NCI-H1105 (cell line): ENCODE measurements at places on chromosomes 16 and 17.

- no peak for DNase-seq
Measured at GRCh38 chr16:57950382-57950781, 20.5 kb downstream of the CNGB1 start.

DNA sequence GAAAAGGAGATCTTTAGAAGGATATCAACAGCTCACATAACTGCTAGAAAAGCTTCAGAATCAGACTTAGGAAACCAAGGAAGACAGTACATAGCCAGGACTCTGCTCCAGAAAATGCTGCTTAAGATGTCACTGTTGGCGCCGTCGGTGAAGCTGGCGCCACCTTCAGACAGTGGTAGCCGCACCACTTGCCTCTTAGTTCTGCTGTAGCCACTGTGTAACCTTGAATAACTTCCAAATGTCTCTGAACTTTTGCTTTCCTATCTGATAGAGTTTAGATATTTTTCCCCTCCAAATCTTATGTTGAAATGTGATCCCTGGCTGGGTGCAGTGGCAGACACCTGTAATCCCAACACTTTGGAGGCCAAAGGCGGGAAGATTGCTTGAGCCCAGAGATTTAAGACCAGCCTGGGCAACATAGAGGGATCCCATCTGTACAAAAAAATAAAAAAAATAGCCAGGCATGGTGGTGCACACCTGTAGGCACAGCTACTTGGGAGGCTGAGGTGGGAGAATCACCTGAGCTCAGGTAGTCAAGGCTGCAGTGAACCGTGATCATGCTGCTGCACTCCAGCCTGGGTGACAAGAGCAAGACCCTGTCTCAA lies 6.3 kb upstream of the USP31 start:
- no peak for DNase-seq

DNA sequence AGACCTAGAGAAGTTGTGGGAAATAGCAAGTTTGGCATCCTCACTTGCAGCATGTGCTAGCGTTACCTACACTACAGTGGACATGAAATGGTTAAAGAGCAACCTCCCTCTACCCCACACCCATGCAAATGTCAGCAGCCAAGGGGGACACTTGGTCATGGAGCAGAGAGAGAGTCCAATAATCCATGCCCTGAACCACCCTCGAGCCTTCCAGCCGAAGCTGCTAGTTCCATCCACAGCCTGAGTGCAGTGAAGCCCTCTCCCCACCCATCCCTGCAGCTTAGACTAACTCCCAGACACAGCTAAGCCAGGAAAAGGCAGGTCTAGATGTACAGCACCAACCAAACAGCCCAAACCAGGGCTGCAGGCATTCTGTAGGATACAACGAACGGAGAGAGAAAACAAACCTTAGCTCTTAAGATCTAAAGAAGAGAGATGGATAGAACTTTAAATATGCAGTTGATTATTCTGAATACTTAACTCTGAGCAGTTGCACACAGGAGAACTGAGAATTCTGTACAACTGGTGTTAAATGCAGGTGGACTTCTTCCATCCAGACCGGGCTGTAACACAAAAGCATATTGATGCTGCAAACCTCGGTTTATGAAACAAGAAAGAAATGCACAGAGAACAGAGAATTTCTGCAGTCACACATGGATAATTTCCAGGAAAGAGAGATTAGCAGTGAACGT lies 93.8 kb downstream of the SALL1 start:
- no peak for DNase-seq

DNA sequence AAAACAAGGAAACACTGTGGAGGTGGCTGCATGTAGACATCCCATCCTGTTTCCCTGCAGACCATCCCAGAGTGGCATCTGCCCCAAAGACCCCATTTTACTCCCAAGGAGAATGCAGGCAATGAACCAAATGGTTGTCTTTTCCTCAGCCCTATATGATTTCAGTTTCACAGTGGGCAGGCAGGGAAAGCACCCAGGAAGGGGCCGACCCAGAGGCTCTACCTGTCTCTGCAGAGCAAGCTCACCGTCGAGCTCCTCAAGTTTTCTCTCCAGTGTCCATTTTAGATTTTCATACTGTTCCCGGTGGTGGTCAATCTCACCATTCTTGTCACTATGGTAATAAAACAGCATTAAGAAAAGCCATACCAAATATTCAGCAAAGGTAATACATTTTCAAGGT lies 14.6 kb downstream of the CCDC57 start:
- DNase-seq, result no peak

DNA sequence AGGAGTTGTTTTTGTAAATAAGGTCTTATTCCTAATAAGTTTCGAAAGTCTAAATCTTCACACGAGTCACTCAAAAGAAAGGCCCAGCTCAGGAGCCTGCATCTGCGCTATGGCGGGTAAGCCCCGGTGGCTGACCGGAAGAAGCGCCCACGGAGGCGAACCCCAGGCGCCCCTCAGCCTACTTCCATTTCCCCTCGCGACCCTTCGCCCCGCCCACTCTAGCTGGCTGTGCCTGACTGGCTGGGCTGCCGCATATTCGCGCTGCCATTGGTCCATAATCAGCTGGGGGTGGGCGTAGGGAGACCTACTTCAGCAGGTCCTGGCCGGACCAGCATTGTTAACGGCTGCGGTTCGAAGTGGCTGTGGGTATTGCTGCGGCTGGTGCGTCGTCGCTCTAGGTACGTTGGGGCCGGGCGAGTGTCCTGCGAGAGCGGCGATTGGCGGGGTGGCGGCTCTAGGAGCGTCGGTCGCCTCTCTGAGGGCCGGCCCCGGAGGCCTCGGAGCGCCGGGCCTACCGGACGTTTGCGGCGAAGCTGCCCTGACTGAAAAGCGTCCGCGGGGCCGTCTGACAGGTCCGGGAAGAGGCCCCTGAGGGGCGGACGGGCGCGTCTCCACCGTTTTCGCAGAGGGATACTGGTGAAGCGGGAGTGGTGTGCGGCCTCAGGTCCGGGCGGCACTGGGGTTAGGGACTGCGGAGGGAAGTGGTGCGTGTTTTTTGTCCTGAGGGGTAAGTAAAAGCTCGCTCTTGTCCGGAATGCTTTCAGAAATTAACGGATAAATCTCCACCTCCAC lies at the start of gene ATF7IP2:
Gene ATF7IP2 (plus strand): TSS at position 337 of the 792 bp plus-strand sequence. CDS start 44,560 bp downstream, outside the sequence.
- no peak for DNase-seq

GRCh38 chr17:18028114-18028951 lies 10.6 kb downstream of the ATPAF2 start:
- no peak for DNase-seq

DNA sequence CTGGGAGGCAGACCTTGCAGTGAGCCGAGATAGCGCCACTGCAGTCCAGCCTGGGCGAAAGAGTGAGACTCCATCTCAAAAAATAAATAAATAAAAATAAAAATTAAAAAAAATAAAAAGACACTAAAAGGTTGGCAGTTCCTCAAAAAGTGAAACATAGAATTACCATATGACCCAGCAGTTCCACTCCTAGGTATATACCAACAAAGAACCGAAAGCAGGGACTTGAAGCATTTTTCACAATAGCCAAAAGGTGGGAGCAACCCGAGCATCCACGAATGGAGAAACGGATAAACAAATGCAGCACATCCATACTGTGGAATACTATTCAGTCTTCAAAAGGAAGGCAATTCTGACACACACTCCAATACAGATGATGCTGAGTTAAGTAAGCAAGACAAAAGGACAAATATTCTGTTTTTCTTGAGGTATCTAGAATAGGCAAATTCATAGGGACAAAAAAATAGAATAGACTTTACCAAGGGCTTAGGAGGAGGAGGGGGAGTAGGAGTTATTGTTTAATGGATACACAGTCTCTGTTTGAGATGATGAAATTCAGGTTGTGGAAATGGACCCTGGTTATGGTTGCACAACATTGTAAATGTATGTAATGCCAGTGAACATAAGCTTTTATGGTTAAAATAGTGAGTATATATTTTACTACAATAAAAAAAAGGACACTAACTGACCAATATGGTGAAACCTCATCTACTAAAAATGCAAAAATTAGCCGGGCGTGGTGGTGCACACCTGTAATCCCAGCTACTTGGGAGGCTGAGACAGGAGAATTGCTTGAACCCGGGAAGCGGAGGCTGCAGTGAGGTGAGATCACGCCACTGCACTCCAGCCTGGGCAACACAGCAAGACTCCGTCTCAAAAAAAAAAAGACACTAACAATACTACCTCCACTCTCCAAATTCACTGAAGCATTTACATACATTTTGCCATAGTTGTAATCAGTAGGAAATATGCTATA lies 27.0 kb upstream of the SLC35B1 start:
- DNase-seq, result no peak

- no peak for DNase-seq
Measured at GRCh38 chr16:67716097-67716496, 3.0 kb downstream of the GFOD2 start.

GRCh38 chr17:10130677-10131076 lies 67.7 kb downstream of the GAS7 start:
- DNase-seq, result no peak

- DNase-seq, result no peak
Measured at GRCh38 chr16:85833219-85833920, 33.9 kb downstream of the COX4I1 start.

DNA sequence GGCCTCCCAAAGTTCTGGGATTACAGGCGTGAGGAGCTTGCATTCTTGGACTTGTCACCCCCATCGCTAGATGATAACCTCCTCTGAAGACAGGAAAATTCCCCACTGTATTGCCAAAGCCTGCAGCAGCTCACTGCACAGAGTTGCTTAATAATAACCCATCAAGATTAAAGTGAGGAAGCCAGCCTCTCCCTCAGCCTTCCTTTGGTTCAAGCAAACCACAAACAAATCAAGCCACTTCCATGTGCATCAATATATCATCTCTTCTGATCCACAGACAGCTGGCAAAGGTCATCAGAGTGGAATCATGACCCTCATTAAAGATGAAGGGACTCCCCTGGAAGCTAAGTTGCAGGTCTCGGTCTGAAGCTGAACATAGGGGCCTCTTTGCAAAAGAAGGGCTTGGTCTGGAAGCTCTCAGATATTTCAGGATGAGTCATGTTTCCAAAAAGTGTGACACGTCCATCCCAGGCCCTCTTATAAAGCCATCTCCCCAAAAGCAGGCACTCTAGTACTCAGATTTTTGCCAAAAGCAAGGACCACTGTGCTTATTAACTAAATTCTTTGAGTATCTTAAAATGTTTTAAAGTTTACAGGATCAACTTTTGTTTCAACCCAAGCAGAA lies 4.8 kb downstream of the EMP2 start:
- no peak for DNase-seq

GRCh38 chr17:6699997-6700947 lies 12.9 kb downstream of the SLC13A5 start:
- no peak for DNase-seq

GRCh38 chr16:49366669-49367068 lies 6.9 kb upstream of the C16orf78 start:
- DNase-seq, result no peak

DNA sequence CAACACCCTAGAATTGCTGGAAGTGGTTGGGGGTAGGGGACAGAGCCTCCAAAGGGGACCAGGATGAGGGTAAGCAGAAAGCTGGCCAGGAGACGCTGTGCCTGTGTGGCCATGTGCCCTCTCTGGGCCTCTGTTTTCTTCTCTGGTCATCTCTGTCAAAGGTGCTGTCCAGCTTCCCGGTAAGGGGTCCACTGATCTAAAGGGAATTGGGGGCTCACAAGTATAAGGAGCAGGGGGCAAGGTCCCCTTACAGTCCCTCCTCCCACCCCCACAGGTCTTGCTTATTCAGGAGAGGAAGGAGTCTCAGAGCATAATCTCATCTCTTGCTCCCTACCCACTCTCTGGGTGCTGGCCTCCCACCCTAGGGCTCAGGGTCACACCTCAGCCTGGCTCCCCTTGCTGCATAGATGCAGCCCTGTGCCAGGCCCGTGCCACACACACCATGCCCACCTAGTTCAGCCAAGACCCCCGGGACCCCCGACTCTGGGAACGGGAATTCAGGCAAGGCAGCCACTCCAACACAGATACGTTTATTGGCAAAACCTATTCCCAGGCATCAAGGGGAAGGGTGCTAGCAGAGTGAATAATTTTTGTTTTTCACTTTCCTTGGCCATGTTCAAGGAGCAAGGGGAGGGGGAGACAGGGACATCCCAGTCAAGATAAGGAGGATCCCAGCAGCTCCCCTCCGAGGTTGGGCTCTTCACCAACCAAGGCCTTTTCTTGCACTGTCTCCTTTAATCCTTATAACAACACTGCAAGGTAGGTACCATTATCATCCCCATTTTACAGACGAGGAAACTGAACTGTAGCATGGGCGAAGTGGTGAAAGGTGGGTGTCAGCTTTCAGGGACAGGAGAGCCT lies 19.8 kb downstream of the SLC4A1 start:
- DNase-seq, result no peak

GRCh38 chr16:83586461-83587200 lies 221.1 kb upstream of the HSBP1 start:
- DNase-seq, result no peak

GRCh38 chr16:54432897-54433229 lies 146.3 kb upstream of the IRX3 start:
- no peak for DNase-seq

DNA sequence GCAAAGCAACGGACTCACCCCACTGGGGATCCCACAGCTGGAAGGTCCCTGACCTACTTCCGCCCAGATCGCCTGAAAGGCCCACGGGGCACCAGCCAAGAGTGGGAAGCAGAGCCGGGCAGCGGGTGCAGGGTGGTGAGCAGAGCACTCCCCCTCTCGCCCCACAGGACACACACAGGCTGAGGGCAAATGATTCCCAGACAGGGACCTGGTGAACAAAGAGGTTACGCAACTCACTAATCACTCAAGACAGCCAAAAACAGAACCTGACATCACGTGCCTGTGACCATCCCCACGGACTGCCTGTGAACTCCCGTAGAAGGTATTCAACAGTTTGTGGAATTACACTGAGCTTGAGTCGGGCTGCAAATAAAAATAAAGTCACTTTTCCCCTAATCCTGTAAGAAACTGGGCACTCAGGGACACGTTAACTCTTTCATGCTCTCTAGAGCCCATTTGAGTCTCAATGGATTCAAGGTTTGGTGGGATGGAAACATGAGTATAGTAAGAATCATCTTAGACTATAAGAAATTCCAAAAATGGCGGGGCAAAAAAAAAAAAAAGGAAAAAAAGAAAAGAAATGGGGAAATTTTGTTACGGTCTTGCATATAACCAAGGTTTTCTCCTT lies 396.1 kb downstream of the SOX9 start:
- no peak for DNase-seq

GRCh38 chr17:47603830-47604597 lies 45.7 kb upstream of the KPNB1 start:
- no peak for DNase-seq

DNA sequence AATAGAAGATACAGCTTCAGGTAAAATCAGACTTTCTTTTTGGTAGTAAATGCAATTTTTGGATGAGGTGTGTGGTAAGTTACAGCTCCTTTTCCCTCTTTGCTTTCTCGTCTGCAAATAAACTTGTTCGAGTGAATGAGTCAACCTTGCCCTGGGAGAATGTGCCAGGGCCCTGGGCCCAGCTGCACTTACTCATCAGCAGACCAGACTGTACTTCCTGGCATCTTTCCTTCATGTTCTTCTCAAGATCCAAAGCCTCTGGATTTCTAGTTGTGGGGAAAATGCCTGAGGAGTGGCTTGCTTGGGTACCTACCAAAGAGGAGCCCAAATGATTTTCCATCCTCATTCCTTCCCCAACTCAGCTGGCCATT lies 5.4 kb upstream of the G6PC1 start:
- DNase-seq, result no peak

GRCh38 chr17:42243493-42243982 lies 32.7 kb downstream of the STAT5B start:
- DNase-seq, result no peak
